Fibroblast of the aortic adventitia (primary cell): ENCODE measurements at places on chromosomes 1 and 21. TPM values are rescaled to one million over a fixed set of nuclear protein-coding genes. Genes with fewer than 3 reads are reported as not detected.

NEXN gene
- total RNA-seq, result 17.6 and 66.4 TPM in 2 replicates

DNALI1 gene
- 7.4 and 13.7 TPM in 2 replicates for total RNA-seq

BEND5 gene
- total RNA-seq, result 0.45 TPM in 1 of 2 replicates, not detected in the other

RHD gene
- not detected in 2 replicates for total RNA-seq

PLEKHA6 gene
- total RNA-seq, result 3.6 and 5.1 TPM in 2 replicates

UTS2 gene
- total RNA-seq, result not detected in 2 replicates

PKP1 gene
- total RNA-seq, result under 0.01 and 0.08 TPM in 2 replicates

C1QTNF12 gene
- 0.65 and 1.4 TPM in 2 replicates for total RNA-seq

TNFRSF9 gene
- total RNA-seq, result under 0.01 and 0.90 TPM in 2 replicates

VWA5B1 gene
- total RNA-seq, result not detected in 2 replicates

SLAMF7 gene
- not detected in 2 replicates for total RNA-seq

HHAT gene
- 4.7 and 8.5 TPM in 2 replicates for total RNA-seq

DNA sequence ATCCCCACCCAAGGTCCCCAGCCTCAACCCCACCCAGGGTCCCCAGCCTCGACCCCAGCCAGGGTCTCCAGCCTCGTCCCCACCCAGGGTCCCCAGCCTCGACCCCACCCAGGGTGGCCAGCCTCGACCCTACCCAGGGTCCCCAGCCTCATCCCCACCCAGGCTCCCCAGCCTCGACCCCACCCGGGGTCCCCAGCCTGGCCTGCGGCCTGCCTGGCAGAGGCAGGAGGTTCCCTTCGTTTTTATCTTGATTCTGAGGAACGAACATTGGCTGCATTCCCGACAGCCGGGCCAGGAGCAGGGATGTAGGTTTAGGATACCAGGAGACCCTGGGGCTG is 3.4 kb upstream of the PDE9A start:
- no peak for DNase-seq

DNA sequence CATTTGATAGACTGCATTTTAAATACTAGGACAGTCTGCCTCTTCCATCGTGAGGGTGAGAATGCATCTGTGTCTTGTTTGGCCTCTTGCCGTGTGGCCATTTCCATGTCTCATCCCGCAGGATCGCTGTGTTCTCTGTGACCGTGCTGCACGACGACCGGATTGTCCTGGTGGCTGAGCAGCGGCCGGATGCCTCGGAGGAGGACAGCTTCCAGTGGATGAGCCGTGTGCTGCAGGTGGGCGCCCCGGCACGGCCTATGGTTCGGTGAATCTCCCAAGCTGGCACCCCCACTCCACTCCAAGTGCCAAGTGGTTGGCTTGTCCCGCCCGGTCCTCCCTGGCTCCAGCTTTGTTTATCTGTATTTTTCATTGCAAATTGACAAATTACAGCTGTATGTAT is 55.2 kb downstream of the S100B start:
- DNase-seq, result no peak

- no peak for DNase-seq
Observed at GRCh38 chr21:45381865-45382696, 22.9 kb upstream of the COL18A1 start.

DNA sequence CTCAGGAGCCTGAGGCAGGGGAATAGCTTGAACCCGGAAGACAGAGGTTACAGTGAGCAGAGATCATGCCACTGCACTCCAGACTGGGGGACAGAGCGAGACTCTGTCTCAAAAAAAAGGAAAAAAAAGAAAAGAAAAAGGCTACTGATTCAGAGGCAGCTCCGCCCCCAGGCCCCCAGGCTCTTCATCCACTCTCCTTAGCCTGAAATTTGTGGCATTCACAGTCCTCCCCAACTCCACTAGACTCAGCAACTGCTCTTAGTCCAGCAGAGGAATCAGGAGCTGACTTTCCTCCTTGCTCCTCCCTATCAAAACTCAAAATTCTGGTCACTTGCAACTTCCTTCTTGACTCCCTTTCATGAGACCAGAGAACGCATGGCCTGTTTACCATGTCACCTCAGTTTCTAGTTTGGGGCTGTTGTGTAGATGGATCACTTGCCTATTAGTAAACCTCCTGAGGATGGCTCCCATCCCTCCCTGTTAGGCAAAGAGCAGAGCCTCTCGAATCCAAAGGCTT is 27.1 kb downstream of the PCAT6 start:
- DNase-seq, result no peak

DNA sequence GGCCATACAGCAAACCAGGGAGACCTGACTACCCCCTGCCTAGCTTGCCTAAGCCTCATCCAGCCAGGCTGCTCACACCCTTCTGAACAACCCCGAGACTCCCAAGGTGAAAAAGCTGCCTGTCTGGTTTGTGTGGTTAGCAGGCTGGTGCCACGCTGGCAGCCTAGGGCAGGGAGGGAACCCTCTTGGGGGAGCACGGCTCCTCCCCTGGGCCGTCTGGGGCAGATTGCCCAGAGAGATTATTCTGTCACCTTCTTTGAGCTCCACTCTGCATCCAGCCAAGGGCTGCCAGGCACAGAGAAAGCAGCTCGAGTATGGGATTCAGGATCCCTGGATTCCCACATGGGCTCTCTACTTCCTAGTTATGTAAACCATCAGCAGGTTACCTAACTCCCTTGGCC is 27.5 kb upstream of the TCEA3 start:
- peak; percentile 51 for DNase-seq

- DNase-seq, result no peak
Observed at GRCh38 chr21:35017256-35017655, 31.8 kb downstream of the RUNX1 start.

DNA sequence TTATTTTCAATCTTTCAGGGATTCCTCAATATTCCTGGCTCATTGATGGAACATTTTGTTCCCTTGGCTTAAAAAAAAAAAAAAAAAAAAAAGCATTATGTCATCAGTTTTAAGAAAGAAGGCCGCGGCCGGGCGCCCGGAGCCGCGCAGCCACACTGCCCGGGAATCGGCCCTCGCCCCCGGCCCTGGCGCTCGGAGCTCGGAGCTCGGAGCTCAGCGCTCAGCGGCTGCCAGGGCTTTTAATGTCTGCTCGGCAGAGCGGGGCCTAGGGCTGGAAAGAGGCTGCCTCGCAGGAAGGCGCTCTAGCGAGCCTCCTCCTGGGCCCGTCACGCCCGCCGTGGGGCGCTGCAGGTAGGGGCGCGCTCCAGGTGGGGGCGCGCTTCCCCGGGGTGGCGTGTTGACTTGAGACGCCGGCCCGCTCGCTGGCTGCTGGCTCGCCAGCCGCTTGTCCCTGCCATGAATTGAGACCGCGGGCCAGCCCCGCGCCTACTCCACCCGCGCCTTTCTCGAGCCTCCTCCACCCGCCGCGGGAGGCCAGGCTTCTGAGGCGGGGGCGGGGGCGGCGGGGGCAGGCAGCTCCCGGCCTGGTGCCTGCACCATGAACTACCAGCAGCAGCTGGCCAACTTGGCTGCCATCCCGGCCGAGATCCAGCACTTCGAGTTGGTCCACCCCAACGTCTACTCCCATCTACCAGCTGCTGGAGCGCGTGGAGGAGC is 5.4 kb upstream of the TDRD5 start:
- DNase-seq, result peak; percentile 6

- no peak for DNase-seq
Observed at GRCh38 chr1:57550092-57550491, 126.2 kb upstream of the DAB1 start.

DNA sequence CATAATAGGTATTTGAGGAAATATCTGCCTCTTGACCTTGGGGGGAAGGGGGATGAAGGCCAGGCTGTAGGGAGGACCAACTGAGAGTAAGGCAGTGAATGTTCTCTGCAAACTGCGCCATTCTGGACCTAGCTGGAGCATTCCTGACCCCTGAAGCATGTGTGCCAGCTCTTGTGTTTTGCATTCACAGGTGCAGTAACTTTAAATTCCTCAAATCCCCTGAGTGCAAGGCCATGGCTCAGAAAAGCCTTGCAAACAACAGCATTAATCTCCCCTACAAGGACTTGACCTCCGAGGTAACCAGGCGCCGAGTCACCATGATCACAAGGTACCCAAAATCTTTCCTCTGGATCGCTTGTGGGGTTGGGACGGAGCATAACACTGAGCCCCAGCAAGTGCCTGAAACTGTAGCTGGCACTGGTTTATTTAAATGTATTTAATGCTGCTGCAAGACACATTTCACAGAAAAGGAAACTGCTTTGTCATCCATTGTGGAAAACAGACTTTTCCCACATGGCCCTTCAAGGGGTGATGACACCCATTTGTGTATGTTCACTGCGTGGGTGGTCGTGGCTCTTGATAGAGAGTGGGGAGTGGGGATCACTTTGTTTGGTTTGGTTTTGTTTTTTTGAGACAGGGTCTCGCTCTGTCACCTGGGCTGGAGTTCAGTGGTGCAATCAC is 1.7 kb downstream of the MYOCOS start:
- no peak for DNase-seq

- DNase-seq, result peak; percentile 57
Observed at GRCh38 chr1:78348496-78349284, 142.1 kb upstream of the PTGFR start.

- DNase-seq, result no peak
Observed at GRCh38 chr1:30489737-30490389, 233.5 kb downstream of the MATN1 start.

DNA sequence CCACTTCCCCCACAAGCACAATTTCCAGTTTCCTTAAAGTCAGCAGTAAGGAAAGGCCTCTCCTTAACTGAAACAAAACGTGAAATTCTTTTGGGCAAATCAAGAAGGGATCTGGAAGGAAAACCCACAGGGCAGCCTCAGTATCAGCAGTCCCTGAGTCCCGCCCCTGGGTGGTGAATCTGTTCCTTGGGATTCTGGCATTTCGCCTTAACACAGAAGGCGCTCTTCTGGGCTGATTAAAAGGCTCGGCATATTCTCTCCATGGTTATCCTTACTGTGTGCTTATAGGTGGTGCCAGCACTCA is 12.2 kb upstream of the RAB4A start:
- DNase-seq, result peak; percentile 42
